ENCODE measurements at places on chromosomes 12 and 14. TPM values are rescaled to one million over a fixed set of nuclear protein-coding genes. Genes with fewer than 3 reads are reported as not detected.

LRP1-AS gene
- total RNA-seq, result not detected

GRCh38 chr12:69435644-69436043 is 34.5 kb upstream of the FRS2 start:
- no peak for DNase-seq

DNA sequence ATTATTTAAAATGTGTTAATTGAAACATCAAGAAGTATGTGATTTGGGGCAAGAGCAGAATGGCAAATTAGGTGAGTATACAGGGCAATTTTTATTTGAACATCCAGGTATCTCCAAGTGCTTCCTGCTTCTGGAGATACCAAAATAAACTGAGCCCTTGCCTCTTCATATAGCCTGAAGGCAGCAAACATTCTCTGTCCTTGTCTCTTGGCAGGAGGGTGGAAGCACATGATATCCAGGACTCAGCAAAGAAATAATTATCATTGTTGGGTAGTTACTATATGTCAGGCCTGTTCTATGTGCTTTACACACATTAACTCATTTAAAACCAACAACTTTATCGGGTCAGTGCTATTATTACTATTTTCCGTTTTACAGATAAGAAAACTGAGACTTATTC is 12.5 kb downstream of the LIN7A start:
- no peak for DNase-seq

IKZF4 gene
- total RNA-seq, result 20.6 TPM

GRCh38 chr12:8779862-8780261 is 42.6 kb upstream of the A2ML1 start:
- DNase-seq, result no peak

GRCh38 chr12:117622087-117622486 is 260.7 kb upstream of the NOS1 start:
- no peak for DNase-seq

DNA sequence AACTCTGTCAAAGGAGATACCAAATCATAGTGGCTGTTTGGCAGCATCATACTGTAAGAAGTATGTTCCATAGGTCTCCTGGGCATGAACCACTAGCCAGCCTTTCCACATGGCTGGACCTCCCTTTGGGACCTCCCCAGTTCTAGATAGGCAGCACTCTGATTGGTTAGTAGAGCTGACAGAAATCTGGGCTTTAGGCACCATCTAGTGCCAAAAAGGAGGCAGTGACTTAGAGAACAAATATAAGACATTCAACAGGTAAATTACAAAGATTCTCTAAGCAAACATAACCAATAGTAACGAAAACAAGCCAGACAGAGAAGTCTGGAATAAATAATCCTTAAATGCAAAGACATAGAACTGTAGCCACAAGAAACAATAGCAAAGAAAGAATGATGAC is 148.0 kb upstream of the PDE3A start:
- no peak for DNase-seq

- DNase-seq, result no peak
Observed at GRCh38 chr12:78636231-78636855, 228.2 kb upstream of the SYT1 start.

CFAP54 gene
- 5.9 TPM for total RNA-seq
